Head of caudate nucleus (tissue), 42 donors: ENCODE measurements at places on chromosomes 3 and 15.

DNA sequence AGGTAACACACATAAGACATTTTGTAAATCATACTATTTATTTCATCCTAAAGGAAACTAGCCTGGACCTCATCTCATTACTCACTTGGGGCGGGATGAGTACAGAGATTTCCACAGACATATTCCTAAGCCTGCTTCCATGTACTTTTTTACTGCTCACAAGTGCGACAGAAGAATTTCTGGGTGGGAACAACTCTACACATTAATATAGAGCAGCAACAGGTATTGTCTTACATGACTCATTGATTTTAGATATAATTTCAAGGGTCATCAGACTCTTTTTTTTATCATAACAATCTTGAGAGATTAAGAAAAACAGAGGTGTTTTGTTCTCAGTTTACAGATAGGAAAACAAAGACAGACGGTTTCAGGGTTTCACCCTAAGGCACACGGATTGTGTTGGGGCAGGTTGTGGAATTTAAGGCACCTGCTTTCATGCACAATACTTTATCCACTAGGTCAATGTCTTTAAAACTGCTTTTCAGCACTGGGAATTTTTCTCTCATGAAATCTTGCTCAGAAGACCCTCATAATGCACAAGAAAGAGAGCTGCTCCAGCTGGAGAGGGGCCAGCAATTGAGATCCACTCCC, 186.7 kb upstream of the CDIN1 start:
- no peak for DNase-seq

DNA sequence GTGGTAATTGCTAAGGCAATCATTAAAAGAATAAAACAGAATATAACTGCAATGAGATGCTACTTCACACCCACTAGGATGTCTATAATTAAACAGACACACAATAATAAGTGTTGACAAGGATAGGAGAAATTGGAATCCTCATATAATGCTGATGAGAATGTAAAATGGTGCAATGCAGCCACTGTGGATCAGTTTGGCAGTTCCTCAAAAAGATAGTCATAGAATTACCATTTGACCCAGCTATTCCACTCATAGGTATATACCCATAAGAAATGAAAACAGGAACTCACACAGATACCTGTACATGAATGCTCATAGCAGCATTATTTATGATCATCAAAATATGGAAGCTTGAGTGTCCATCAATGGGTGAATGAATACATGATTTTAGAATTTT, 9.6 kb upstream of the RNF111 start:
- DNase-seq, result no peak

- no peak for DNase-seq
Observed at GRCh38 chr3:151552589-151552988, 91.7 kb upstream of the IGSF10 start.

DNA sequence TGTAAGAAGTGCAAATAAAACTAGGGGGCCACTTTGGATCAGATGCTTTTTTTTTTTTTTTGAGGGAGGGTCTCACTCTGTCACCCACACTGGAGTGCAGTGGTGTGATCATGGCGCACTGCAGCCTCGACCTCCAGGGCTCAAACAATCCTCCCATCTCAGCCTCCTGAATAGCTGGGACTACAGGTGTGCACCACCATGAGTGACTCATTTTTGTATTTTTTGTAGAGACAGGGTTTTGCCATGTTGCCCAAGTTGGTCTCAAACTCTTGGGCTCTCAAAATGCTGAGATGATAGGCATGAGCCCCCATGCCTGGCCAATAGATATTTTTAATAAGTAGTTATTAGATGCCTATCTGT, 20.8 kb downstream of the CCR1 start:
- DNase-seq, result no peak

DNA sequence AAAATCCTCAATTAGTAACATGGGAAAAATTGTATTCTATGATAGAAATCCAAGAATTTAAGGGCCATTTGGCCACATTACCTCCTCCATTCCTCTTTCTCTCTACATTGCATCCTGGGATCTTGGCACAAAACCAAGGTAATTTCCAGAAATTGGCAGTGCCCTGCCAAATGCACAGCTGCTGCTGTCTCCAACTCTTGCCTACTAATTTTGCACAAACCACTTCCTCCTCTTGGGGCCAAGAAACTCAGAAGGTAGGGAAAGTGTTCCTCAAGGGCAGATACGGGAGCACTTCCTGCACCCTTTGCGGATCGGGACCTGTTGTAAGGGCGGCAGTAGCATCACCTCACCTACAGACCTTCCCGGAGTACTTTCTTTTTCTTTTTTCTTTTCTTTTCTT, 57.8 kb downstream of the MAP3K13 start:
- DNase-seq, result no peak

DNA sequence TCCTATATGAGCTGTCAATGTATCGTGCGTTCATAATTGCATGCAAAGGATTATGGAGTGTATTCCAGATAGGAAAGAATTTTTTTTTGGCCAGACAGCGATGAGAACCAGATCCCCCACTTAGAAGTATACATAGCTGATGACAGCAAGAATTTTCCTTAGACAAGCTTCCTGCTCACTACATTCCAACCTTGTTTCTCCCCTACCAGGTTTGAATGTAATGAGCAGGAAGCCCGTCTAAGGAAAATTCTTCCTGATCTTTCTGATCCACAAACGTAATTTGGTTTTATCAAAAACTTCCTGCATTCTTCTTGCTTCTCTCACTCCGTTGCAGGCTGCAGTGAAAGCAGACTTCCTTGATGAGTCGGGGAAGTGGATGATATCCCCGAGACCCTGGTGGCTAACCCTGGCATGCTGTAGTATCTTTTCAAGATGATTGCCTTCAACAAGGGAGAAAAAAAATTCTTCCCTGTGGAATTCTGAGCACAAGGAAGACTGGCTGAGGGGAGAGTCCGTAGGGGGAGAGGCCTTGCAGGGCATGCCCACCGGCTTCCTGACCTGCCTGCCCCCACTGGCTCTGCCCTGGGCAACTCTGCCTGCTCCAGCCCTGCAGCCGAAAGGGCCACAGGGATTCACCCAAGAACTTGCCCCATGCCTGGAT, 243.1 kb downstream of the TLE3 start:
- DNase-seq, result no peak

GRCh38 chr15:29134641-29135308, 134.8 kb downstream of the NSMCE3 start:
- peak; percentile 8 for DNase-seq

DNA sequence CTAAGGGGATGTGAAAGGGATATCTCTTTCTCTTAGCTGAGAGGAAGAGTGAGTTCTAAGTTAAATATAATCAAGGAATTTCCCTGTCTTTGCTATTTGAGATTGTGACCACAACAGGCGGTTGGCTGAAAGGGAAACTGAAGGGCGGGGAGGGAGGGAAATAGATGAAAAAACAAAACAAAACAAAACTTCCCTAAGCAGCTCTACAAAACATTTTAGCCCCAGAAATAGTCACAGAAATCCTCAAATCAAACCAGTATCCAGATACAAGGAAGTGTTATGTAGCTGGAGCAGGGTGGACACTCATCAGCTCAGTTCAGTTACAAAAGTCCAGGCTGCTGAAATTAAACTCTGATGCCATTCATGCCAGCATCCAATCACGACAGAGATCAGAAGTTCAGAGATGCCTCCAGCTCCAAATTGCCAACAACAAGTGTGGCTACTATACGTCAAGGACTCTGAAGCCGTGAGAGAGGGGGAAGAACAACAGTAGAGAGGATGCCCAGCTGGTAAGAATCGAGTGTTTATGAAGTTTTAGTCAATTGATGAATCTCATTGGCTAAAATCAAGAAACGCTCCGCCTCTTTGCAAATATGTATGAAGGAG, 319 bp upstream of the TP63 start:
- DNase-seq, result no peak

DNA sequence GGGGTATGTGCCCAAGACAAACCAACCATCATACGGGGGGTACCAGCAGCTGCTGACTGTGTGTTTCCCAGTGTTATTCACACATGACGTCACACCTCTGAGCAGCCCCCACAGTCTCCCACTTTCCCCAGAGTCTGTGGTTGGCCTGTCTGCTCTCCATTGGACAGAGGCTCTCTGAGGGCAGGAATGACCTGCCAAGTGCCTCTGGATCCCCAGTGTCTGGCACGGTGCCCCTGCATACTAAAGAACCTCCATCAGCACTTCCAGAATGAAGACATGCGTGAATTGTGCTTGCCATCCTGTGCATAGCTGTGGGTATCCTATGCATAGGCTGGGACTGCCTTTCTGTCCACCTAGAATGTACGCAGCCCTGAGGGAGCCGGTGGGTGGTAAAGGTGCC, 3.5 kb upstream of the CCDC9B start:
- DNase-seq, result no peak

GRCh38 chr15:82647045-82647834, at the start of gene CPEB1:
Gene CPEB1, minus strand, starts transcription at chr15:82647363. Its CDS starts 18,904 bp downstream, at chr15:82628459.
- DNase-seq, result peak; percentile 75

DNA sequence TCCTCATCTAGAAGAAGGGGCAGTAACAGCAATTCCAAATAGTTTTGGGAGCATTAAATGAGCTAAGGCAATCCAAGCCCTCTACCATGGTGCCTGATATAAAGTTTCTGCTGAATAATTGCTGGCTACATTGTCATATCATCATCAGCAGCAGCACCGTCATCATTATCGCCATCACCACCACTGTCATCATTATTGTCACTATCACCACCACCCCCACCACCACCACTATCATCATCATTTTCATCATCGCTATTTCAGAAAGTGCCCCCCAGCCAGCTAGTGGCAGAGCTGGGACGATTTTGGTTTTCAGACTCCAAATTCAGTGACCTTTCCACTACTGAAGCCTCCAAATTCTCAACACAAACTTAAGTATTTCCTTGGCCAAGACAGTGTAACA, 15.0 kb downstream of the XCR1 start:
- no peak for DNase-seq

GRCh38 chr15:98927996-98928395, 79.6 kb downstream of the PGPEP1L start:
- no peak for DNase-seq

- no peak for DNase-seq
Observed at GRCh38 chr3:13798401-13798800, 81.5 kb downstream of the WNT7A start.

DNA sequence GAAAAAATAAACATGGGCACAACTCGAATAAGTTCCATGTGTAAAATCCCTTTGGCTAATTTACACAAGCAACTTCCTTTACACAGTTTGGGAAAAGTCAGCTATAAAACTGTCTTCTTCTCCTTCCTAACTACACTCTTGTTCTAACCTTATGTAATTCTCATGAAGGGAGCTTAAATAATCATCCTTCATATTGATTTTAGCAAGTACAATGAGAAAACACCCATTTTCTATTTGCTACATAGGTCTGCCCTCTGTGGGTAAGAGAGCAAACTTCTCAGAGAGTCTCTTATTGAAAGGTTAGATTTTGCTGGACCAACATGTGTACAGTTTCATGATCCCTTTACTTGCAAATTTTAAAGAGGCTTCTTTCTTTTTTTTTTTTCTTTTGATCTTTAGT, 398.5 kb downstream of the ROBO1 start:
- DNase-seq, result no peak

DNA sequence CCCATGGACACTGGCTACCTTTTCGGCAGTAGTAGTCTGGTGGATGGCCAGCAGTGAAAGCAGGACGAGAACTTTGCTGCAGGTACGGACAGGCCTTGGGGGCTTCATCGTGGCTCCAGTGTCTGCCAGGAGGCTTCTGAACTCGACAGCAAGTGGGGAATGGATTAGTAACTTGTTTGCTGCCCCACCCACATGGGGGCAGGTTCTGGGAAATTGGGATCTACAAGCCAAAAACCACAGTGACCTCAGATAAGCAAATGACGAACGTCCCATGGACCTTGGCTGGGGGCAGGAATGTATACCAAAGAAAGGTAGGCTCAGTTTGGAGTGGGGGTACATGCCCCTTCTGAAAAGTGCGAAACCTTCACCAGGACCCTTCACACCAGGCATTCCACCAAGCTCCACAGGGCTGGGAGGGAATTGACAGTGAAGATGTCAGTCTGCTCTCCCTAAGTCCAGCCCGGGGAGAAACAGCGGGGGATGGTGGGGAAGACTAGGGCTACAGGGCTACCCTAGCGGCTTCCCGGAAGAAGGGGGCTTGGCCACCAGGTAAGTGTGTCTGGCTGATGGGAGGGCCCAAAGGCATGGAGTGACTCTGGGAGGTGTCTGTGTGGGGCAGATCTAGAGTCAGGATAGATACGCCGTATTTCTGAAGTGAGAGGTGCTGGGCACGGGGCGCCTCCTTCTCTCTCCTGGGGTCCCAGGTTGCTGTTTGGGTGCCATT, at the start of gene ITIH4:
TSS of gene ITIH4 (minus strand) at position 138 of the 724 bp plus-strand sequence. CDS start at position 108, 30 bp downstream.
- no peak for DNase-seq

- no peak for DNase-seq
Observed at GRCh38 chr3:21216598-21216997, 534.4 kb downstream of the ZNF385D start.

GRCh38 chr15:80547264-80547663, 143.1 kb downstream of the ARNT2 start:
- no peak for DNase-seq

GRCh38 chr3:189322339-189322738, 150.6 kb downstream of the TPRG1 start:
- DNase-seq, result no peak

GRCh38 chr3:72371431-72371830, 476.8 kb downstream of the SHQ1 start:
- DNase-seq, result no peak

GRCh38 chr3:112640930-112641801, at the start of gene CCDC80:
Gene CCDC80, minus strand, starts transcription at chr3:112641143. Its CDS starts 1,238 bp downstream, at chr3:112639905.
- DNase-seq, result no peak

DNA sequence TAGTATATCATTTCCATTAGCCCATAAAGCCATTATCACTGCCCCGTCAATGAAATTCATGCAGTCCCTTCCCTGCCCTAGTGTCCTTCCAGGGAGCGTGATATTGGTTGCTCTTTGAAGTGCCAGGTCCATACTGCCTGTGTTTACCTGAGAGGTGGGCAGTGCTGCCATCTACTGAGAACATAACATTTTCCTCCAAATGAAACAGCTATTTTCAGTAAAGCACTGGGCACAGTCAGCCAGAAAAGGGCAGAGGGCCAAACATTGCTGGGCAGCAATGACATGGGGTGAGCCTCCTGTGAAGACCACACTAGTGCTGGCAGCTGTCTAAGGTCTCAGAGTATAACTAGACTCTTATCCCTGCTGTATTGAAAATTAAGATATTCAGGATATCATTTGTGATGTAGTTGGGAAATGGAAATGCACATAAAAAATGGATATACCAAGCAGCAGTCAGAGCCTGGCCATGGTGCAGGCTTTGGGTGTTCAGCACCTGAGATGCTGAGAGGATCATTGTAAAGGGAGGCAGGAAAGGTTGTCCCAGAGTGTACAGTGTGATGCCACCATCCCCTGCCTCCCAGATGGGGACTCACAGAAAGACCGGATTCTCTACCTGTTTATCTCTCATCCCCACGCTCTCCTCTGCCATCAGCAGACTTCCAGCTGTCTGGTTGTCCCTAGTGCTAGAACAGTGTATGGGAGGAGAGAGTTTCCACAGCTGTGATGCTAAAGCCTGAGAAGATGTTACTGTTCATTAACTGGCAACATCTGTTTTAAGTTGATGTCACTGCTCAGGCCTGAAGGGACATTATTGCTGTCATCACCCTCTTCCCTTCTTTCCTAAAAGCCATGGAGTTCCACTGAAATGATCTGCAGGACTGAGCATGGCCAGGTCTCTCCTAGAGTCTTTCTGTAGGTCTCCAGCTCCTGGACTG, 108.8 kb downstream of the ARNT2 start:
- no peak for DNase-seq

GRCh38 chr15:80462836-80463512, 58.8 kb downstream of the ARNT2 start:
- no peak for DNase-seq
